ENCODE measurements at places on chromosomes 5 and 9.

DNA sequence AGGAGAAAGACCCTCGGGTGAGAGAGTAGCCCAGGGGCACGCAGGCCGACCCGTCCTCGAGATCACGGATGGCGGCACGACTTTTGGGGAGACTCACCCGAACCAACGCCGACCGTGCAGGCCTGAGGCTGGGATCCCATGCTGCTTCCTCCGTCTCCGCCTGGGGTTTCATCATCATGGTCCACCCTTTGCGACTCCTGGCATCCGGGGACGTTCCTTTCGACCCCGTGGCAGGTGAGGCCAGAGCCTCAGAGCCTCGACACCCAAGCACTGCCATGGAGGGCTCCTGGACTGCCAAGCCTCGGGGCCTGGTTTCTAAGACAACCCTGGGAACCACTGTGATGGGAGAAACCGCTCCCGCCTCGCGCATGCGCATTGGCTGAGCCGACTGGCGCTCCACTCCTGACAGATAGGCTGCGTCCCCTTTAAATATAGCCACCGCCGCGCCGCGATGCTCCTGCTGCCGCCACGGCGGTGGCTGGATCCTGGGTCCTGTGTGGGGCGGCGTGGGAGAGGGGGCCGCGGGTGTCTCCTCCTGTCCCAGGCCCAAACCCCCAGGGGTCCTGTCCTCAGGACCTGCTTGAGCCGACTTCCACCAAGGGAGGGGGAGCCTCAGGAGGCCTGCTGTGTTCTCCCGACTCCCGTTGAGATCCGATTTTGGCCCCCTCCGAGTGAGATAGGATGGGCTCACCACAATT is 481.6 kb downstream of the SPATA31A7 start:
- no peak for DNase-seq

- DNase-seq = no peak
Observed at GRCh38 chr5:53490747-53491146, 10.3 kb downstream of the FST start.

GRCh38 chr9:130172161-130172857 is at the start of gene NCS1:
Gene NCS1 (plus strand): TSS chr9:130172404. CDS start chr9:130172664, 260 bp downstream.
- peak; percentile 60 for DNase-seq

DNA sequence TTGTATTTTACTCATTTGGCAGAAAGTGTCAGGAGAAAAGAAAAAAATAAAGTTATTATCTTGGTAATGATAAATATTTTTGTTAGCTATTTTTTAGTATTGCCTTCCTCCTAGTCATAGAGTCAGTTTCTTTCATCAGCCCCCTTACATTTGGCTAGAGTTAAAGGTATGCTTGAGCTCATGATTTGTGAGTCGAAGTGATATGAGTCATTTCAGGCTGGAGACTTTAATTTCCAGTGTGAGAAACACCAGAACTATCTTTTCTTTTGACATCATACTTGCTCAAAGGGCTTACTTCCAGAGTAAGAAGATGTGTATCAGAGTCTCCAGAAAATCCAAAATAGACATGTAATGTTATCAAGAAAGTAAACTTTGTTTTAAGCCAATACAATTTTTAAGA is 746.7 kb upstream of the TYRP1 start:
- no peak for DNase-seq

GRCh38 chr5:7395947-7396712 is at the start of gene ADCY2:
Gene ADCY2 (plus strand): TSS chr5:7396138. CDS start chr5:7396297, 159 bp downstream.
- DNase-seq = peak; percentile 26

DNA sequence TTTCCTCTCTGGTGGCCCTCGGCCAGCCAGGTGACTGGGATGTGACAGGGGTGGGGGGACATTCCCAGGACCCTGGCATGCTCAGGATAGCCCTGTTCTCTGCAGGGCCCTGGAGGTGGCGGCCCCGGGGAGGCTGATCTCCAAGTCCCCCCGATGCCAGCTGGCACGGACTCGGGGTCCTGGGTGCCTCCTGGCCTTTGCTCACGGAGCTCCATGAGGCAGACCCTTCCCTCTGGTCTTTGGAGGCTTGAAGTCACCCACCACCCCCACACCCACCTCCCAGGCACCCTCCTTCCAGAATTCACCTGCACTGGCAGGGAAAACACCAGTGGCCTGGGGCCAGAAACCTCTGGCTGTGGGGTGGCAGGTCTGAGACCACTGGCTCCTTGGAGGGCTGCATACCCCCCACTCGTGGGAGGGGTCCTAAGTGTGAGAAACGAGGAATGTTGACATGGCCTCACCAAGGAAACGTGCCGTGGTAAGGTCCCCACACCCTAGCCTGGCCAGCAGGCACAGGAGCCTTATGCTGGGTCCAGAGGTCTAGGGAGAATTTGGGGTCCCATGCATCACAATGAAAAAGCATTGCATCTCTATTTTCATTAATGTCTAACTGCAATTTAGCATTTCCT is 130.8 kb upstream of the FAM120A start:
- DNase-seq = no peak

DNA sequence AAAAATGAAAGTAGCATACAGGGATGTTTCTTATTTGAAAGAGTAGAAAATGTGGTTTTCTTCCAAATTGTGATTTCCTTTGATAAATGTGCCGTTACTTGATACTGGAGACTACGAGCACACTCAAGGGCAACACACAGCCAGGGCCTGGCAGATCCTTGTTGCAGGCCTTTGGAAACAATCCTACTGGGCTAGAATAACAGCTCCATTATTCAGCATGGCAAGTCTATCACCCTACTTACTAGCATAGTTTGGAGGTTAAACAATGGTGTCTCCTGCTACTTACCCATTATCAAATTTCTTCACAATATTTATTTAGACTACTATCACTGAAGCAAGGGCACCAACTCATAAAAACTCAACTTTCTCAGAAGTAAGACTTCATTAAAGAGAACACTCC is 140.8 kb upstream of the ZNF608 start:
- DNase-seq = no peak

DNA sequence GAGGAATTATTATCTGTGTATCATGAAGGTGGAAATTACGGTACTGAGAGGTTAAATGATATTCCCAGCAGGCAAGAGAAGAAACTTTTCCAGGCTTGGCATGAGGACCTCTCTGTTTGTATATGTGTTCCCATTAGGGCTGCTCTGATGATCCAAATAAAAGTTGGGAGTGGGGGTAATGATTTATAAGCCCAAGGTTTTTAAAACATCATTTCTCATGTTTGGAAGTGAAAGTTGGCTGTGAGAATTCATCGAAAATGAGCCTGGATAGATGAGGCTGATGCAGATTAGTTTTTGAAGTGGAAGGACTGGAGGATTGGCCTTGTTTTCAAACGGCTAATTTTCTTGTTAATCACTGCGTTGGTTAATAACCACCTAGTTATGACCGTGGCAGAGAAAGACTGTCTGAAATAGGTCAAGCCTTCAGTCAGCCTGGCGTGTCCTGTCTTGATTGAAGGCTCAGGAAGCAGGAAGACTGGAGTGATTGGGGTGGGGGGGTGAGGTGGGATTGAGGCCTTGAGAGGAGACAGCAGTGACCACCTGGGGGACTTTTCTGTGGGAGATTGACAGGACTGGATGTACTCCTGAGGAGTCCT is 391.0 kb upstream of the WWC1 start:
- no peak for DNase-seq

GRCh38 chr9:125908136-125908535 is 161.0 kb downstream of the PBX3 start:
- DNase-seq = no peak

DNA sequence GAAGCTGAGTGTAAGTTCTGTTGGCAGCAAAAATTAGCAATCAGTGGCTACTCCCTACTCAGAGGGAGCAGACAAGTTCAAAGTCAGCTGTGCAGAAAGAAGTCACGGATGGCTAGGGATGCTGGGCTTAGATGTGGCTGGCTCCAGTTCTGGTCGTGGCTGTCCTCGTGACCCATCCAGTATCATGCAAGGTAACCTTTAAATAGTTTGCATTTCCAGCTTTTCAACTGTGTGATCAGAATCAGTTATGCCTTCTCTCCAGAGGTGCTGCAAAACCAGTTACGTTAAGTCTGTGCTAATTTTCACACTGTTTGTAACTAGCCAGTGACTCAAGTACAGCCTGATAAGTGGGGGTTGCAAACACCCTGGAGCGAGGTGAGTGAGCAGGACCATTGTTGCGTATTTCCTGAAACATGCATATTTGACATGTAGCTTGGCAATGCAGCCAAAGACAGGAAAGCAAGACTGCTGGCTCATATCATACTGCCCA is 302.4 kb downstream of the ATPSCKMT start:
- no peak for DNase-seq

DNA sequence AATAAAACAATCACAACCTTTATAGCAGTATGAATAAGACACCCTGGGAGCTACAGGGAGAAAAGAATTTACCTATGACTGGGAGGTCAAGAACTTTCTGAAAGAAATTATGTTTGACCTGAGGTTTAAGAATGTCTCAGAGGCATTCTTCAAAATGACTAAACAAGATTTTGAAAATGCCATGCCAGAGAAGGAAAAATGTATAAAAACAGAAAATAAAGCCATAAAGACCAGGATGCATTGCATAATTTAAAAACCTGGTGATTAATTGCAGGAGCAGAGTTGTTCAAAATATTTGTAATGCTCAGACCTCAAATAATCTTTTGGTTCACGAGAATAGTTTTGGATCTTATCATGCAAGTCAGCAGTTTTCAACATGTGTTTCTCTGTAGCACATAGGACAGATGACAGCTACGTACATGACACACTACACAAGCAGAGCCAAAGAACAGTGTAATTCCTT is 954.7 kb upstream of the ARRDC3 start:
- no peak for DNase-seq

DNA sequence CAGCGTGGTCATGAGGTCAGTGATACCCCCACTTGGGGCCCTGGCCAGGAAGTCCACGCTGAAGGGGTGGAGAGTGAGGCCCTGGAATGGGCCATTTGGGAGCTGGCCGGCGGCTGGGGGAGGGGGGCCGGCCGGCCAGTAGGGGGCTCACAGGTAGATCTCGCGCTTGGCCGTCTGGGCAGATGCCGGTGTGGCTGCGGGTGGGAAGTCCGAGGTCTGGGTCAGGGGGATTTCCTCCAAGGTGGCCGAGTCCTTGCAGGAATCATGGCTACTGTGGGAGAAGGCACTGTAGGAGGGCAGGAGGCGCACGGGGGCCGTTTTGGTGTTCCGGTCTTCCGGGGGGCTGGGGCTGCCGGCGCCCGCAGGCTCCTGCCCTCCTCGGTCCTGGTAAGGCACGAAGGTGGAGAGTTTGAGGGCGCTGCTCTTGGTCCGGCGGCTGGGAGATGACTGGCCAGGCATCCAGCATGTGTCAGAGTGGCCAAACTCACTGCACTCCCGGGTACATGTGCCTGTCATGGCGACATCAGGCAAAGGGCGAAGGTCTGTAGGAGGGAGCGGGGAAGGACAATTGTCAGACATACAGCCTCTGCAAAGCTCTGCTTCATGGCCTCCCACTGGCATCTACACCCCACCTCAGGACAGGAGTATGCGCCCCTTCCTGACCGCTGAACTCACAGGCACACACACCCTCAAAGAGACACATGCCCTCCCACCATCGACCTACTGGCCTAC is 24.1 kb downstream of the PCDH1 start:
- DNase-seq = peak; percentile 55

GRCh38 chr9:87878989-87879511 is 3.6 kb upstream of the SPATA31E1 start:
- DNase-seq = no peak

GRCh38 chr5:152113401-152113800 is 188.8 kb upstream of the GLRA1 start:
- DNase-seq = no peak

DNA sequence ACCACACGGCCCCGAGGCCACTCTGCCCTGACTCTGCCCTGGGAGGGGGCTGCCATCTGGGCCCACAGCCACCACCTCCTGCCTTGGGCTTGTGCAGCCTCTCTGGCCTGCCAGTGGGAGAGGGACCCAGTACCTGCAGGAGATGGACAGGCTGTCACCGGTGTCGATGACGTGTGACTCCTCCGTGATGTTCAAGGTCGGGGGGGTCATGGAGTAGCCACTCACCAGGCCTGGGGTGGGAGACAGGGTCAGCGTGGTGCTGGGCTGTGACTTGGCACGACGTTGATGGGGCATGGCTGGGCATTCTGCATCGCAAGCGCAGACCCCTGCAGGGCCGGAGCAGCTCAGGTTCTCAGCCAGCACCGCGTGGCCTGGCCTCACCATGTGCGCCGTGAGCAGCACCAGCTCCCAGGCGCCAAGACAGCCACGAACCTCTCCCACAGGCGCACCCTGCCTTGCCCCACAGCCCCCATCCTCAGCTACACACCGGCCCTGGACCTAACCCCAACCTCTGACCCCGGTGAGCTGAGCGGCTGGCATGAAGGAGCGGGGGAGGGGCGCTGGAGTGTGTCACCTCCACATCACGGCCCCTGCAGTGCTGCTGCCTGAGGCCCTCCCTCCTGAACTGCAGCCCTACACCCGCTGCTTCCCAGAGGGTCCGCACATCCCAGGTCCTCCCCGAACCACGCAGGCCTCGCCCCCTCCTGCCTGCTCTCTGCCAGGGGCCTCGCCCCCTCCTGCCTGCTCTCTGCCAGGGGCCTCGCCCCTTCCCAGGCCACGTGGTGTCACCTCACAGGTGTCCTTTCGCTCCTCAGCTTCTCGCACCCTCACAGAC is 17.6 kb downstream of the FLT4 start:
- DNase-seq = no peak

GRCh38 chr5:50794812-50795211 is 128.4 kb downstream of the PARP8 start:
- DNase-seq = no peak

DNA sequence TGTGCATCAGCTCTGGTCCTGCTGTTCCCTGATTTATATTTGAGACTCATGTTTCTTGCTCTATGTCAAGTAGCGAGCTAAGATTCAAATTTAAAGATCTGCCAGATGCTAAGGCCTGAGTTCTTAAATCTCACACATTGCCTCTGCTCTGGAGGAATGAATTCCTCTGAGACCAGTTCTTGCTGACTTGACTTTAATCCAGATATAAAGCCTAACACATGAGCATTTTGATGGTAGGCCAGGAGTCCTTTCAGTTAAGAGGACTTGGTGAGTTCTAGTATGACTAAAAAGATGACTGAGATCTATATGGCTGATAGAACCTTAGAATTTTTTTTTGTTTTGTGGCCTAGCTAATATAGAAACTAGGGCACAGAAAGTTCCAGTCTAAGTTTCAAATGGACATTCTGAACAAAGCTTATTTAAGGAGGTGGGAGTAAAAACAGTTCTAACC is 1.3 kb upstream of the INIP start:
- no peak for DNase-seq
